ENCODE measurements at places on chromosomes 7 and 10.
A peak's percentile ranks its signal among the peaks of the same experiment; 100 is the strongest.

- DNase-seq = no peak
Measured at GRCh38 chr7:51229620-51230323, 86.8 kb downstream of the COBL start.

- DNase-seq = no peak
Measured at GRCh38 chr7:47181746-47182361, 400.1 kb downstream of the TNS3 start.

GRCh38 chr10:113035732-113036312, 85.8 kb downstream of the TCF7L2 start:
- DNase-seq = no peak

DNA sequence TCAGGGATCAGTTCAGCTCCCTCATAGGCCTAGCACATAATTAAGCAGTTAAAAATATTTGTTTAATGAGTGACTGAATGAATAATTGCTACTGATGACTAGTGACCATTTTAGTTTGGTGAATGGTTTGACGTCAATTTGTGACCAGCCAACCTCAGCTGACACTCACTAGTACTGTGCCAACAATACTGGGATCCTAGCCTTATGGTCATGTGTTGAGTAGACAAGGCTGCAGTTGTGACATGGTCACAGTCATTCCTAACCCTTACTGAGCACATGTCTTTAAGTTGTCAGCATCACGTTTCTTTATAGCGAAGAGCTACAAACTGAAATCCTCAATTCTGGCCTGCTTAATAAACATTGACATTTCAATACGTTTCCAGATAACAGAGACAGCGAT, 86.9 kb upstream of the SLC26A5 start:
- DNase-seq = no peak

GRCh38 chr10:124691421-124692099, 52.6 kb downstream of the FAM53B start:
- no peak for DNase-seq

GRCh38 chr10:116272440-116273283, at the start of gene GFRA1:
TSS of gene GFRA1 (minus strand) at chr10:116273206. CDS start at chr10:116272029, 1,177 bp downstream.
- peak; percentile 18 for DNase-seq

DNA sequence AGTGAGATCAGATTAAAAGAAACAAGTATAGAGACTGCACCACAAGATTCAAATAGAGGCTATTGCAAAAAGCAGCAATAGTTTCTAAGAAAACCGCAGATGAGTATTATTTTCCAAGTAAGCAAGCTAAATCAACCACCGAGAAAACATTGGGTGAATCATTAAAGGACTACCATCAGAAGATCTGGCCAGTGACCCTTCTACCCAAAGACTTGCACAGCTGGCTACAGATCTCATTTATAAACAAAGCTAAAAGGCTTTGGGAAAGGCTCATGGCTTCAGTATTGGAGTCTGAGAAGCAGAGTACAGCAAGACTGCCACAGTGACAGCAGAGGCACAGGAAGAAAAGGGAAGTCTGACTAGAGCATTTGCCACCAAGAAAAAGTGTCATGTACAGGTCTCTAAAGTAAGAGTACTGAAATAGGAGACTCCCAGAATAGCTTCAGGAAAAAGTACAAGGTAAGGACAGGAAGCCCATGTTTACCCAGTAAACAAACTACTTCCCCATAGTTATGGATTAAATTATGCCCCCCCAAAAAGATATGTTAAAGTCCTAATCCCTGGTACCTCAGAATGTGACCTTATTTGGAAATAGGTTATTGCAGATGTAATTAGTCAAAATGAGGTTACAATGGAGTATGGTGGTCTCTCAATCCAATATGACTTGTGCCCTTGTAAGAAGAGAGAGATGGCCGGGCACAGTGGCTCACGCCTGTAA, 19.0 kb downstream of the STEAP1 start:
- DNase-seq = no peak

DNA sequence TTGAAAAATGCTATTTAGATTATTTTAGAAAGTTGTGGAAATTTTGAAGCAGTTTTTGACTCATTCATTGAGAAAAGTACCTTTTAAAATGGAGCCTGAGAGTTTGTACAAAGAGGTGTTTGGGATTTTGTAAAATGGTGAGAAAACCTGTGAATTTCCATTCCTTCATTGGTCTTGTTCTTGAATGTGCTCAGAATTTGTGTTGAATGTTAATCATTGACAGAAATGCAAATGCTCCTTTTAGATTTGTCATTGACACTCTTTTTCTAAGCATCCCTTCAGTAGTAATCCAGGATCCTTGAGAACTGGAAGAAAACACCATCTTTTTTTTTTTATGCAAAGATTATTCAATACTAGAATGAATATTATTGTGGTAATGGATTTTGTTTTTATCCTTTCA, 74.8 kb downstream of the LCOR start:
- no peak for DNase-seq

GRCh38 chr10:128422190-128422589, 296.0 kb upstream of the MKI67 start:
- DNase-seq = no peak

DNA sequence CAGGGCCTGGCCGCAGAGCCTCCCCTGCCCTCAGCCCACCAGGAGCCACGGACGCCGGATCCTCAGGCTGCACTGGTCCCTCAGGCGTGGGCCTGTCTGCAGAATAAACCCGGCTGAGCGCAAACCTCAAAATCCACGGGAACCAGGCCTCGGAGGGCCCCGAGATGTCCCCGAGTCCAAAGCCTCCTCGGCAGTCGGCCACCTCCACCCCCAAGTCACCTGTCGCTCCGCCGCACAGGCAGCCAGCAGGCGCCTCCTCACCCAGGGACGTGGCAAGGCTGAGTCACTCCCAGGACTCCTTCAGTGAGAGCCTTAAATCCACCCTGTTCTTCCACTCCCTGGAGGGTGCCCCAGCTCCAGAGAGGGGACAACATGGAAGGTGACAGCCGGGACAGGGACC, 33.2 kb downstream of the STK32C start:
- DNase-seq = no peak

- DNase-seq = no peak
Measured at GRCh38 chr7:150969475-150969874, 8.6 kb downstream of the KCNH2 start.

DNA sequence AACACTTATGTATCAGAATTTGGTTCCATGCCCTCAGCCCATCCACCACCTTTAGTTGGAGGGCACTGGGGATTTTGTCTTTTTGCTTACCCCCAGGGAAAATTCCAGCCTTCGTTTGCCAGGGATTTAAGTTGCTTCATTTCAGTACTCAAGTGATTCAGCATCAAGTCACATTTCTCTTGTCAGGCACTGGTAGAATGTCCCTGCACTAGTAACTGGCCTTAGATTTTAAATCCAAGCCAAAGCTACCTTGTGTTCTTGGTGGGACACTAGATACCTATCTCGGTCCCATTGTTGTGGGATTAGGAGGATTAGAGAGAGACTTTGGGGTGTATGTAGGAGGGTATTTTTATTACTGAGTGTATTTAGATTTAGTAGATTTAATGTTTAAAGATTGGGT, 613.1 kb downstream of the SUGCT start:
- DNase-seq = no peak
